ENCODE measurements at places on chromosomes 3 and 15.

GRCh38 chr15:66706225-66706732 lies 4.2 kb downstream of the SMAD6 start:
- DNase-seq, result peak; percentile 35

DNA sequence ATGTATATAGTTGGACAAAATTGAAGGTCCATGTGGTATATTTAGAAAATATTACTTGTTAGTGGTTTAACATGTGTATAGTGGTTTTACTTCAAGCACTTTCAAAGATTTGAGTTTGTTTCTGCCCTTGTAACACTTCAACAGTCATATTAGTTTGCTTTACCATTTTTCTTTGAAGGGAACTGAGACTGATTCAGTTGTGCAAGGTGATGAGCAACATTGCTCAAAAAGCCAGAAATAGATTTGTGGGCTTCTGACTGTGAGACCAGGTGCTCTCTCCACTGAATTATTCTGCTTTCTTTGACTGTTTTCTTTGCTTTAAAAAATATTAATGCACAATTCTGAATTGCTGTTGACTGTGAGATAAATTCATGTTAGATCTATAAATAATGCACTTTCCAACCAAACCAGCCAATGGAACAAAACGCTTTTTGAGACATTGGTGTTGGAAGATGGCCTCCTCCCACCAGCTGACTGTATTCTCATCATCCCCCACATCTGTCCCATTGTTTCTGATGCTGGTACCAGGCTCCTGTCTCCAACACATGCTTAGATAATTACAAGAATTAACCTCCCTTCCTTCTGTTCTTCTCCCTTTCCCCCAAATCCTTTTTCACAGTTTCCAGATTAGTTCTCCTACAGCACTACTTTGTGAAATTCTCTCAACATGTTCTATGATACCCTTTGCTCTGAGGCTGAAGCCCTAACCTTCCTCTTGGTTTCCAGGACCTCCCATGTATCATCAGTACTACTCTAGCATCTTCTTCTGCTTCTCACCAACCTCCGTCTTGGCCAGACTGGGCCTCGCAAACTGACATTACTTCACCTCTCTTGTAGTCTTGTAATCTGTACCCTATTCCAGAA lies 27.9 kb downstream of the PLCL2 start:
- no peak for DNase-seq

DNA sequence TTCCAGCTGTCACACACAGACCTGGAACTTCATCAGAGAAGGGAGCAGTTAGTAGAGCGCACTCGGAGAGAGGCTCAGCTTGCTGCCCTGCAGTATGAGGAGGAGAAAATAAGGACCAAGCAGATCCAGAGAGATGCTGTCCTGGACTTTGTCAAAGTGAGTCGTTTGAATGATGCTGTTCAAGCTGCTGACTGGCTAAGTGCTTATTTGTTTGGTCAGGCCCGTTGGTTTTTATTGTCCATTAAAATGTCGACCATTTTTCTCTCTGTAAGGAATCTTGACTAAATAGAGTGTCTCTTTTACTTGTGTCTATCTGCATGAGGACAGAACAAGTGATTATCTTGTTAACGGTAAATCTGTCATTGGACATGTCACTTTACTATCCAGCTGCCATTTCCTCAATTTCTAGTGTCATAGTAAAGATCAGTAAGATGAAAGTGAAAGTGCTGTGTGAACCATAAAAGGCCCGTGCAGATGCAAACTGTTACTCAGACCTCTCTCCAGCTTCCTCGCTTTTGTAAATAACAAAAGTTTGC lies 56.9 kb downstream of the LRCH3 start:
- DNase-seq, result peak; percentile 17

DNA sequence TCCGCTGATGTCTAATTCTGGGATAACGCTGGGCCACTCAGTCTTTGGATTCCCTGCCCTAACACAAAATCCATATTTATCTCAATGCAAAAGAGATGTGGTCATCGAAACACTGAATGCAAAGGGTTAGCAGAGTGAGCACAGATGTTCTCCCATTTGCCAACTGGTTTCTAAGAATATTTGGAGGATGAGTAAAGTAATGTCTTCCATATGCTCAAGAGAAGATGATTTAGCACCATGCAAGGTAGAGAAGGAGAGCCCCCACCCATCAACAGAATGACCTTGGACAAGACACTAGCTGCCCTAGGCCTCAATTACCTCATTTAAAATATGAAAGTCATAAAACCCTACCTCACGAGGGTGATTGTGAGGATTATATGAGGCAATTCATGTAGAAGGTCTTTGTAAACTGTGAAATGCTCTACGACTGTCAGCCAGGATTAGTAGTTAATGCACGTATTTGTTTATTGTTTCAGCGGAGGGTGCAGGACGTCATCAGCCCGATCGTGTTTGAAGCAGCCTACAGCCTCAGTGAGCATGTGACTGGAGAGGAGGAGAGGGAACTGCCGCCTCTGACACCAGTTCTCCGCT lies 232.9 kb upstream of the CTDSPL start:
- no peak for DNase-seq

DNA sequence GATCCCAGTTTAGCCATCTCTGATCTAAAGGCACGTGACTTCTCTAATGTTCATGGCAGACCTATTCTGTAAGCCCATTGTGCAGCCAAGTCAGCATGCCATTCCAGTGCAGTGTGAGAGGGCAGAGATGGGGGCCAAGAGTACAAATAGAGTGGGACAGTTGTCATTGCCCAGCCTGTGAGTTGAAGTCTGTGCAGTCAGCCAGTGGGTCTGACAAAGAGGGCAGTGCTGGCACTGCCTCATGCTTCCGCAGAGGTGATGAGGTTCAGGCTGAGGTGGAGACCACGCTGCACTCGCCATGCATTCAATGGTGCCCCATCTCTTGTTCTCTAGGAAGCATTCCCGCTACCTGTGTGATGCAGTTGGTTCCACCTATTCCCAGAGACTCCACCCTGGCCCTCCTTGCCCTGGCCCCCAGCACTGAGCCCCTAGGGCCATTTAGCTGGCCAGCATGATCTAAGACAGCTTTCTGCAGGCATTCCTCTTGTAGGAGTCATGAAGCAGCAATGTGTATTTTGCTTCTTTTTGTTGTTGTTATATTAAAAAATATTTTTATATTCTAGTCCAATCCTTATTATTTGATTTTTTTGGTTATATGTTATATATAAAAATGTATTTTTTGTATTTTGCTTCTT lies 3.7 kb downstream of the MRAS start:
- no peak for DNase-seq

GRCh38 chr15:70715840-70716485 lies 47.4 kb downstream of the UACA start:
- no peak for DNase-seq

GRCh38 chr3:98026425-98027084 lies 8.6 kb downstream of the GABRR3 start:
- DNase-seq, result no peak

- no peak for DNase-seq
Measured at GRCh38 chr15:57019496-57020160, 101.2 kb downstream of the TCF12 start.

DNA sequence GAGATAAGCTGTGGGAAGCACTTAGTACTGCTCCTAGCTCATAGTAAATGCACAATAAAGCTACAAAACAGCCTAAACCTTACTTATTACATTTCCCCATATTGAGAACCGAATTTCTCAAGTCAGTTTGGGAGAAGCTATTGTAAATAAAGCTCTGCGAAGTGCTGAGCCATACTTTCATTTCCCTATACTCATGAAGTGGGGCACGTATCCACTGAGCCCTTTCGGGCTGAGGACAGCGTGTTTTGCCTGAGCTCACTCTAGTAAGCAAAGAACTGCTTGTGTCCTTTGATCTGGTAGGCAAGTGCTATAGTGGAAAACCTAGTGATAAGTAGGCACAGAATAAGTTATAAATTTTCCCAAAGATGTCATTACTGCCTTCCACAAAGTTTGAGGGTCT lies 165.0 kb downstream of the RSL24D1 start:
- no peak for DNase-seq

DNA sequence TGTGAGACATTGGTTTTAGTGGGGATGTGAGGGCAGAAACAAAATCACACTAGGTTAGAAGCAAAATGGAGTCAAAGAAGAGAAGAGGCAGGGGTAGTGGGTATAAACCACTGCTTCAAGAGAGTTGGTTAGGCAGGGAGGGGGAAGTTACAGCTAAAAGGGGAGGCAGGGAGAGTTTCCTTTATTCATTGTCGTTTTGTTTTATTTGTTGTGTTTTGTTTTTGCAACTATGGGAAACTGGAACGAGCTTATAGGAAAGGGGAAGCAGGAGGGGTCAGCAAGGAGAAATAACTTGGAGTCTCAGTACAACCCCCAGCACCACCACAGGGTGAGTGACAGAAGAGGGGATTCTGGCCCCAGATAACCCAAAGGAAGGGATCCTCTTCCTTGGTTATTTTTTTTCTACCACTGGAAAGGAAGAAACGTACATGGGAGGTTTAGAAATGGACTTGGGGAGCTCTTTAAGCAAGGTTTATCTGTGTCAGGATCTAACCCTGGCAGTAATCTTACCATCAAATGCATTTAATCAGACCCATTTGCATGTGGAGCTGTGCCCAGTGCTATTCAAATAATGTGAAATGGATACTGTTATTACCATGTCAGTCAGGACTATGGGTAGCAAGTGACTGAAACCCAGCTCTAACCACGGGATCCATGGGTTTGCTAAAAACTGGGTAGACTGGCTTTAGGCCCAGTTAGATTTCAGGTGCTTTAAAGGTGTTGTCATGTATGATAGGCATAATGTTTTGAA lies 68.7 kb downstream of the CCNL1 start:
- no peak for DNase-seq

- DNase-seq, result no peak
Measured at GRCh38 chr3:171840445-171840810, 2.7 kb upstream of the TMEM212 start.

GRCh38 chr3:193457526-193457925 lies 79.0 kb upstream of the ATP13A5 start:
- DNase-seq, result no peak

DNA sequence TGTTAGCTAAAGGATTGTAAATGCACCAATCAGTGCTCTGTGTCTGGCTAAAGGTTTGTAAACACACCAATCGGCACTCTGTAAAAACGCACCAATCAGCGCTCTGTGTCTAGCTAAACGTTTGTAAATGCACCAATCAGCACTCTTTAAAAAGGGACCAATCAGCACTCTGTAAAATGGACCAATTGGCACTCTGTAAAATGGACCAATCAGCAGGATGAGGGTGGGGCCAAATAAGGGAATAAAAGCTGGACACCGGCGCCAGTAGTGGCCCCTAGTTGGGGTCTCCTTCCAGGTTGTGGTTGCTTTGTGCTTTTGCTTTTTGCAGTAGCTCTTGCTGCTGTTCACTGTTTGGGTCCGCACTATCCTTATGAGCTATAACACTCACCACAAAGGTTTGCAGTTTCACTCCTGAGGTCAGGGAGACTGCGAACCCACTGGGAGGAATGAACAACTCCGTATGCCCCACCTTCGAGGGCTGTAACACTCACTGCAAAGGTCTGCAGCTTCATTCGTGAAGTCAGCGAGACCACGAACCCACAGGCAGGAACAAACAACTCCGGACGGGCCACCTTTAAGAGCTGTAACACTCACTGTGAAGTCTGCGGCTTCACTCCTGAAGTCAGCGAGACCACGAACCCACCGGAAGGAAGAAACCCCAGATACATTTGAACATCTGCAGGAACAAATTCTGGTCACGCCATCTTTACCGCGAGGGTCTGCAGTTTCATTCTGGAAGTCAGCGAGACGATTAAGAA lies 1.1 kb upstream of the SUCLG2 start:
- DNase-seq, result no peak

DNA sequence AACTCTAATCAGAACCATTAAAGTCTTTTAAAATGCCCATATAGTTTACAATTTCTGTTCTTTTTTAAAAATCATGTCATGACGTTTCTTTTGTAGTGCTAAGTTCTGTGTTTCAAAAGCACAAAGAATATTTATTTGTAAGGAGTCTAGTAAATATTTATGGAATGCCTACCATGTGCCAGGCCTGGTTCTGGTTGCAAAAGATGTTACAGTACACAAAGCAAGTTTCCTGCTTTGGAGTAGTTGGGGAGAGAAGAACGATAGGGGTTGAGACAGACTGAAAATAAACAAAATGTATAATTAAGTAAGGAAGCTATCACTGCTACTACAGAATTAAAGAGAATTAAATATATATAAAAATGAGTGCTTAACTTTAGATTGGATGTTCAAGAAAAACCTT lies 86.8 kb upstream of the CMSS1 start:
- no peak for DNase-seq

DNA sequence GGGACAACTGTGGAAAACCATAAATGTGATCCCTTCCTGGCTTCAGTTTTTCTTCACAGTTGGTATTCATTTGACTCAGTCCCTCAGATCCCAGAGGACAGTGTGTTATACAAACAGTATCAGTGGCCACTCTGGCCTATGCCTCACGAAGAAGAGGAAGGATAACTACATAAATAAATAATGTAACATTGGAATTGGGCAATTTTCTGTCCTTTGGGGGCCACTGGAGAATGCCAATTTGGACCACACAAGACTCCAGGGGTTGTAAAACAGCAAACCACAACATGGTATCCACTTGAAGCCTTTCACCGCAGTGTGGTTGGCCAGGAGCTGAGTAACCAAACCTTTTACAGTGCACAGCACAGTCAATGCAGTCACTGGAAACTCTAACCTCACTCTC lies 1077.0 kb downstream of the ROBO2 start:
- DNase-seq, result no peak

DNA sequence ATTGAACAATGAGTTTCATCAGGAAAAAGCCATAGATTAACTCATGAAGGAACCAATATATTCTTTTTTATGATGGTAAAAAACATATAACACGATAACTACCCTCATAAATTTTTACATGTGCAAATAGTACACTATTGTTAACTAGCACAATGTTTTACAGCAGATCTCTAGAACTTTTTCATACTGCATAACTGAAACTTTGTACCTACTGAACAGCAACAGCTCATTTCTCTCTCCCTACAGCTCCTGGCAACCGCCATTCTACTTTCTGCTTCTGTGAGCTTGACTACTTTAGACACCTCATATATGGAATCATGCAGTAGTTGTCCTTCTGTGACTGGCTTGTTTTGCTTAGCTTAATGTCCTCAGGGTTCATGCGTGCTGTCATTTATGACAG lies 235.4 kb downstream of the NFKBIZ start:
- DNase-seq, result no peak

- DNase-seq, result no peak
Measured at GRCh38 chr3:62558549-62559112, 185.3 kb upstream of the FEZF2 start.

DNA sequence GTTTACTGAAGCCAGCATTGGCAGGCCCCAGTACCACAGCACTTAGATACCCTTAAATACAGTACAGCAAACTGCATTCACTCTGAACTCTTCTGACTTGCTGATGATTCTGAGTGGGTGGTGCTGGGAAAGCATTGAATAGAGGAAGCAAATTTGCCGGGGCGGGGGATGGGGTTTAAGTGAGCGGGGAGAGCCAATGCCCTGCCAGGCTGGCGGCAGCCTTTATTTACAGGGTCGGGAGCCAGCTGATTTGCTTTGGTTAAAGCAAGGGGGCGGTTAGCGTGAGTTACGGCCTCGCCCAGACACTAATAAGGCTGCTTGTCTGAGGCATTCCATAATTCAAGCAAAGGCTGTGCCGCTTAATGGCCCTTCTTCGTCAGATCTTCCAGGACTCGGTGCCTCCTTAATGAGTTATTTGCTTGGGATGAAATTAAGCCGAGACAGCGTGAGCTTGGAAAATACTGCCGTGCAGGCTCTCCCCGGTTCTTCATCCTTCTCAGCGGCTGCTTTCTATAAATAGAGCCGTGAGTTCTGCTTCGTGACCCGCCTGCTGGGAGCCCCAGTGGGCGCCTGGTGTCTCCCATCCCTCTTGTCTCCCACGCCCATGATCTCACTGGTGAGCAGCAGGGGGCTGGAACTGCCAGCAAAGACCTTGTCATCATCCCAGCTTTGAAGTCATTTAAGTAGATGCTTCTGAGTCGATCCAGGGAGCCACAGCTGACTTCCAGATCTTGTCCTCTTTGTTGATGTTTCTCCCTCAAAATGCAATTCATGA lies 25.8 kb downstream of the SPSB4 start:
- DNase-seq, result peak; percentile 82

Data from NCI-H526 (cell line).